ENCODE measurements at places on chromosomes 1 and 21.
A peak's percentile ranks its signal among the peaks of the same experiment; 100 is the strongest.

GRCh38 chr1:202143768-202144401, 652 bp downstream of the ARL8A start:
- DNase-seq: peak; percentile 37

DNA sequence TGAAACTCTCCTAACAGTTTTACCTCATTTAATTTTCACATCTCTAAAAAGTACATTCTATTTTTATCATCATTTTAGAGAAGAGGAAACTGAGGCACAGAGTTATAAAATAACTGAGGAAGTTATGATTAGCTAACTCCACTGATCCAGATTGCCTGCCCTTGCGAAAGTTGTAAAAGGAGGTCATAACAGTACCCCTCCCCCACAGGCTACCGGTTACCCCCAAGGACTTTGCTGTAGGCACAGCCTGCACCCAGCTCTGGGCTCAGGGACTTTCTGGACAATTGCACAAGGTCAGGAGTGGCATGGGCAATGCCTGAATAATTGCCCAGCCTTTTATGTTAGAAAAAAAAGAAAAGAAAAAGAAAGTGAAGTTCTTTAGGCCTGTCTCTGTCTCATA, 22.7 kb downstream of the PIGM start:
- DNase-seq: no peak

- no peak for DNase-seq
Measured at GRCh38 chr1:190551638-190552037, 74.0 kb upstream of the BRINP3 start.

DNA sequence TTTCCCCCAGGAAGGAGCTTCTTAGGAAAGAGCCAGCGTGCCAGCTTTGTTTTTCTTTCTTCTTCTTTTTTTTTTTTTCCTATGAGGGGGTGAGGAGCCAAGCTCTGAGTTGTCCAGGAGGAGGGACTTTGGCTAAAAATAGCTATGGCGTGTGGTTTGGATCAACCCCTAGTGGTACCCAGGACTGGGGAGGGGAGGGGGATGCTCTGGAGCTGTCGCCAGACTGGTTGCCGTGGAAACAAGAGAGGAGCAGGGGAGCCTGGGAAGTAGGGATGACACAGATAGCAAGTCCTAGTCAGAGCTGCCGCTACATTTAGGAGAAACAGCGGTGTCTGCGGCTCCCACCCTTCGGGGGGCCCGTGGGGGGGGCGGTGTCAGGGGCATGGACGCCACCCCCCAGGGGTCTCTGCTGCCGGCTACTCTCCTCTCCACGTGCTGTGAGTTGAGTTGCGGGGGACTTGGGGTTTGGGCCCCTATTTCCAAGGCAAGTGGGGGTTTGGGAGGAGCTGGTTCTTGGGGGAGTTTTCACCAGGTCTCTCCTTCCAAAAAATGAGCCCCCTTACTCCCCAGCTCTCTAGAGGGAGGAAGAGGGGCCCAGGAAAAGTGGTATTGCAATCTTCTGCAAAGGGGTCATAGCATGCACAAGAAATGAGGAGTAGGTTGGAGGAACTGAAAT, at the start of gene KCNJ9:
KCNJ9 (plus strand) TSS at position 278 of the 676 bp plus-strand sequence. CDS start 2,493 bp downstream, outside the sequence.
- peak; percentile 35 for DNase-seq

DNA sequence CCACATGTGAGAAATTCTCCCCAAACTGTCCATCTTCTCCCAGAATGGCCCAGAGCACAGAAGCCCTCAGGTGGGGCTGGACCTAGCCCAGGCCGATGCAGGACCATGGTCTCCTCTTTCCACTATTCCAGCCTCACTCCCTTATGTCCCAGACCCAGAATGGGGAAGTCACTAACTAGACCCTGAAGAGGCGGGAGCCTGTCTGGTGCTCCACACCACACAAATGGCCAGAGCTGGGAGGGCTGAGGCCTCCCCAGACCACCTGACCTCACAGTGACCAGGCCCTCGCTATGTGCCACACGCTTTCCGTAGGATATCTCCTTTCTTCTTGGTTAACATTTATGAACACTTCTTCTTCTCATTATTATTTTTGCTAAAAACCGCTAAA, 54.9 kb upstream of the EDN2 start:
- no peak for DNase-seq

GRCh38 chr1:215595231-215595630, 28.1 kb downstream of the KCTD3 start:
- no peak for DNase-seq

DNA sequence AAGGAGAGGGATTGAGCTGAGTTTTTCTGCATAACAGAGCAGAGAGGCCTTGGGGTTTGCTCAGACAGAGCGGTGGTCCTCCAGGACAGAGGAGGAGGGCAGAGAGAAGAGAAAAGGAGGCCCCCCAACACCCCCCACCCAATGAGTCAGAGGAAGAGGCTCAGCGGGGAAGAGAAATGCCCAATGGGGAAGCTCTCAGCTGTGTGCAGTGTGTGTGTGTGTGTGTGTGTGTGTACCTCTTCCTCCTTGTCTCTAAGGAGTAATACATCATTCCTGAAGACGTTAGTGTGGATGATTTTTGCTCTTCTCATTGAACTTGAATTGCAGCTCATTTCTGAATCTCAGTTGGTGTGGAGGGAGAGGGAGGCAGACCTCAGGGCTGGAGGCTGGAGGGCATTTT, 8.7 kb downstream of the TMPRSS3 start:
- no peak for DNase-seq

DNA sequence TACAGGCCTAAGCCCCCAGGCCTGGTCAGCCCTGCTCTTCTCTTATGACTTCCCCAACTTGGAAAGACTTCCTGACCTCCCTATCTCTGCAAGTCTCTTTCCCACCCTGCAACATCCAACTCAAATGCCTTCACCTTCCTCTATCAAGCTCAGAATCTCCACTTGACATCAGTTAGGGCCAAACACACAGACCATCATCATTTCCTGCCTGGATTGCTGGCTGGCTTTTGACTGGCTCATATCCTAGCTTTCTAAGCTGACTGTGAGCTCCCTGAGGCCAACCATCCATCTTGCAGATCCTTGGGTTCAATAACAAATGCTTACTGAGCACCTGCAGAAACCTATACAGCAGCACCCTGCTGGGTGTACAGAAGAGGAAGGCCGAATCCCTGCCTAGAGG, 137.3 kb upstream of the EDN2 start:
- no peak for DNase-seq

GRCh38 chr1:47436304-47436978, 1.4 kb upstream of the FOXD2 start:
- DNase-seq: peak; percentile 77

DNA sequence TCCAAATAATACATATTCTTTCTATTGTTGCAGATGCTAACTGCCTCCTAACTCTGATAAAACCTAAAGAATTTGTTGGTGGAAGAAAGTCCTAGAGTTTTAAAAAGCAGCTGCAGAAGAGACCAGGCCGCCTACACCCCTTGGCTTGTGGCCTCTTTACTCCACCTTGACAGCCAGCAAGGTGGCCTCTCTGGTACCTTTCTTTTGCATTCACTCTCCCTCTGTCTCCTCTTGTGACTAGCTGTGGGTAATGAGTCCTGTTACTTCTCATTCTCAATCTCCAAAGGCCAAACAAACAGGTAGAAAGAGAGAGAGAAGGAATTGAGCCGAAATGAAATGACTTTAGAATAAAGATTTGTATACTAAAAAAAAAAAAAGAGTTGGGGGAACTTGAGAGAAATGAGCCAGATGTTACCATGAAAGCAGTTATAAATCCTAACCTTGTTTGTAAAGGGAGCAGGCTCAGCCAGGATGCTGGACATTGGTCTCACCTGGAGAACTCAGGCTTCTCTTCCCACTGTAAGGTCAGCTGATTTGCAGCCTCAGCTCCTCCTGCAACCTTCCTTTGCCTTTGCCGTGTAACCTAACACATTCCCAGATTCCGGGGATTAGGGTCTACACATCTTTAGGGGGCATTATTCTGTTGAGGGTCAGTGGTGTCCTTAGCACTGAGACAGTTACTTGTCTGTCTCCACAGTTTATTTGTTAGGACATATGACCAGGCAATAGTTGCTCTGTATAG, 164.1 kb upstream of the IRF2BP2 start:
- DNase-seq: no peak

DNA sequence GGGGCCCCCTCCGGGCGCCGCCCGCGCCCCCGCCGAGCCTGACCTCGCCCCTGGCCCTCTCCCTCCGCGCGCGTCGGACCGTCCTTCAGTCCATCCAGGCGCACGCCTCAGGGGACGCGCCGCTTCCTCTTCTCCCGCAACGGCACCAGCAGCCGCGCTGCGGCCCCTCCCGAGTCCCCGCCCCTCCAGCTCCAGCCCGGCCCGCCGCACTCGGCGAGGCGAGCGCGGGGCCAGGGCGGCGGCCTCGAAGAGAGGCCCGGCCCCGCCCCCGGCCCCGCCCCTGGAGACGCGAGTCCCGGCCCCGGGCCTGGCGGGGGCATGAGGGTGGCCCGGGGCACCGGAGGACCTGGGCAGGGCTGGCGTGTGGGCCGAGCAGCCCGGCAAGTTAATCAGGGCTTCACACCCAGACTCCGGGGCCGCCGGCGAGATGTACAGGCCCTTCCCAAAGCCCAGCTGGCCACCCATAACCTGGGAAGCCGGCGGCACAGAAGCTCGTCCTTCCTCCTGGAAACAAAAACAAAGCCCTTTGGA, at the start of gene IGSF3:
IGSF3 (minus strand) TSS at position 159 of the 531 bp plus-strand sequence. CDS start 1,407 bp downstream, outside the sequence.
- DNase-seq: no peak

DNA sequence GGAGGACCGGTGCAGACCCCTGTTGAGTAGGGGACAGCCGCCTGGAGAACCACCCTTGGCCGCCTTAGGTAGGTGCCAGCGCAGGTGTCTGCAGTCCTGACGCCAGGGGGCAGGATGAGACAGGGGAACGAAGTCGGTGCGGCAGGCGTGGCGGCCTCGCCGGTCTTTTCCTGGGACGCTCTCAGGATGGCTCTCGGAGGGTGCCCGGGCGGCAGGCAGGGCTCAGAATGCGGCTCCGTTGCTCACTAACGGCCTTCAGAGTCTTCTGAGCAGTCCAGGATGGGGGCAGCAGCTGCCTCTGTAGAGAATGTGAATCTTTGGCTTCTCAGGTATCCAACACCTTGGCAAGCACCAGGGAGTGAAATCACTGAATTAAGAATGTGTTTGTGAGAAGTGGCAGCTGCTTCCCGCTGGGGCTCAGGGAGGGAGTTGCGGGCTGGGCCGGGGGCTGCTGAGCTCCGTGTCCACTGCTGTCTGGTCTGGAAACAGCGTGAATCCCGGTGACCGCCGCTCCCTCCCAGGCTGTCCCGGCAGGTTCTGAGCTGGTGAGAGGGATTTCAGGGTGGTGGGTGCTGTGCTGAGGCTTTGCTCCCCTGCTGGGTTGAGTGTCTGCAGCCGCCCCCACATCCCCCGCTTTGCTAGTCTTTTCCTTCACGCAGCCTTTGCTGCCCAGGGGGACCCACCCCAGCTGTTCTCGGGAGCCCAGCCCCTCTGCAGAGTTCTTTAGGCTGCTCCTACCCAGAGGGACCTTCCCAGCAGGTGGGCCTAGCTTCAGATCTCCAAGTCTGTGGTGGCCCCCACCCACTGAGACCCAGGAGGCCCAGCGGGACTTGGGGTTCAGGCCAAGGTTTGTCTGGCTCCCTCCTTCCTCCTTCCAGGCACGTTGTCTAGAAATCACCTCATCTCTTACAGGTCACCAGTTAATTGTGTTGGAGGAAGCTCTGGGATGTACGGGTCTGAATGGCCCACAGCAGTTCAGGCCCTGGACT, 11.1 kb upstream of the C1orf174 start:
- peak; percentile 69 for DNase-seq

DNA sequence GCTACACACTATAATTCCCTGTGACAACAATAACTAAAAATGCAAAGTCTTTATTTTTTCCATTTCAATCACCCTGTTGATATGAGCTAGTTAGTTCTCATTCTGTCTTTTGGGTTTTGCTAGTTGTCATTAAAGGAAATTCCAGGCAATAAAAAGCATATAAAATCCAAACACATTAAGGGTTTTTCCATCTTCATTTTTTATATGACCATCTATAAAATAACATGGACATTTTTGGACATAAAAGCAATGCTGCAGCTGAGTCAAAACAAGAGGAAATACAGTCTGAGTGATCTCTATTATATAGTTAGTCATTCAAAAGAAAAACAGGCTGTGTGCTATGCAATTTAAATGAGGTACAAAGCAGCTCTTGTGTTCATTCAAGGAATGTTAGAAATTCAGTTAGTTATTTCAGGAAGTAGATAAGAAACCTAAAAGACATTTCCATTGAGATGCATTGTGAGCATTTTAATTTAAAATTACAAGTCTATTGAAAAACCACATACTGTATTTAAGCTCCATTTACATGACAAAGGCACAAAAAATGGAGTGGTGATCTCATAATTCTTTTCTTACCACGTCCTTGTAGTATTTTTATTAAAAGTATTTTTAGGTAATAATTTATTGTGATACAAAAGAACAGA, 67.3 kb upstream of the BCL10 start:
- DNase-seq: no peak

DNA sequence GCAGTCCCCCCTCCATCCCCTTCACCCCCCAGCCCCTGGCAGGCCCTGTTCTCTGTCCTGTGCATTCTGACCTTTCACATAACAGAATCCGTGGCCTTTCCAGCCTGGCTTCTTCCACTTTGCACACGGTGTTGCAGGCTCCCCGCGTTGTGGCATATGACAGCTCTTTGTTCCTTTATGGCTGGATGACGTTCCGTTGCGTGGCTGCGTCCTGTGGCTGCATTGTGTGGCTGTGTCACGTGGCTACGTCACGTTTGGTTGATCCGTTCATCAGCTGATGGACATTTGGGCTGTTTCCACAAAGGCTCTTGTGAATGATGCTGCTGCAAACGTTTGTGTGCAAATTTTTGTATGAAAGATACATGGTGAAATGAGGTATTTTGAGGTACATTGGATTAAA, 53.3 kb downstream of the PDE9A start:
- DNase-seq: no peak

DNA sequence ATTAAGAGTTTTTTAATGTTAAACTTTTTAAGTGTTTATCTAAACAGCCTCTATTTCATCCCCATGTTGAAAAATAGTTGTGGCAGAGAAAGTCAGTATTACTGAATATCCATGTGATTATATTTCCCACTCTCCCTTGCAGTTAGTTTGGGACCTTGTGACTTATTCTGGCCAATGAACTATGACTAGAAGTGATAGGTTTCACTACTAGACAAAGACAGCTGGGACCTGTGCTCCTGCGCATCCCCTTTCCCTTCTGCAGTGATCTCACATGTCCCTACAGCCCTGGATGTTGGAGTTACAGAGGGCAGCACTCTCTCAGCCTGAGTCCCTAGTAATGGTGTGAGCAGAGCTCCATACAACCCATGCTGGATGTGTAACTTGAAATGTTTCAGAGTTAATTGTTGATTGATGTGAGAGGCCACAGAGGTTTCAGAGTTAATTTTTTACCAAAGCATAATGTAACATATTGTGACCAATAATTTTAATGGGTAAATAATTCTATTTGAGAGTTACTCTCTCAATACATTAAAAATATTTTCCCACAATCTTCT, 18.7 kb upstream of the SAMD13 start:
- no peak for DNase-seq

DNA sequence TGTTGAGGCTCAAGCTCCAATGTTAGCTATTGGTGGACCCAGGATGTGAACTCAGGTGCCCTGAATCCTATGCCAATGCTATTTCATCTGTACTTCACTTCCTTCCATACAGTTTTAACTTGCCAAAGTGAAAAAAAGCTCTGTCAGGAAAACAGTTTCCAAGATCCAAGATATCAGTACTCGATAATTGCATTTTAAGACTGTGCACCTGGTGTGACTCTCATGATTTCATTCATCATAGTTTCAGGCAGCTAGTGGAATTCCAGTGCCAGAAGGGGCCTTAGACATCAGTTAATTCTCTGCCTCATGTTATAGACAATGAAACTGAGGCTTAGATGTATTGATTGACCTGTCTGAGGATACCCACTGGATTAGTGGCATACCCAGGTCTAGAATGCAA, 26.5 kb upstream of the LEPR start:
- DNase-seq: no peak

GRCh38 chr1:203669739-203670138, 43.1 kb downstream of the ATP2B4 start:
- no peak for DNase-seq

All from NCI-H1694 (cell line).